HFFc6 (cell line): ENCODE measurements at places on chromosomes 2 and 18. TPM values are rescaled to one million over a fixed set of nuclear protein-coding genes. Genes with fewer than 3 reads are reported as not detected.

DNA sequence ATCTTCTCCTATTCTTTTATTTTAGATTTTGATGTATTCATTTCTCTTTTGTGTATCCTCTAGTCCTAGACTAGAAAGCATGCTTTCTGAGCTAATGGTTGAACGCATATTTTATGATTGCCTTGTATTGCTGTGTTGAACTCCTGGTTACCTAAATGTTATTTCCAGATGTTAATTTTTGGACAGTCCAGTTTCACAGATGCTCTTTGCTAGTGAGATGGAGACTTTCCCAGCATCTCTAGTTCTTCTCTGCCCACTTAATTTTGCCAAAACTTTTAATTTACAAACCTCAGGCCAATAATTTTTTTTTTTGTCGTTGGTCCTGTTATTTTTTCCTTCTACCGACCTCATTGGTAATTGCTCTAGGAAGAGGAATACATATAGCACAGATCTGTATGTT is 153.2 kb downstream of the HAUS1 start:
- no peak for DNase-seq
- peaks cover 86% of the 10 kb centered on the region for H3K4me1 ChIP-seq
- H3K36me3 ChIP-seq, result peaks cover 30% of the 10 kb centered on the region
- no peak overlapping the region for H3K4me3 ChIP-seq
- no peaks in the 10 kb centered on the region; the same call in 1 of the 2 replicates for H3K27me3 ChIP-seq

- no peaks in the 10 kb centered on the region for H3K27me3 ChIP-seq
- no peak overlapping the region for H3K4me3 ChIP-seq
- DNase-seq, result no peak
- H3K36me3 ChIP-seq, result no peaks in the 10 kb centered on the region; the same call in 1 of the 2 replicates
These were observed 294.5 kb downstream of the CNTNAP5 start for GRCh38 chr2:124319577-124319976.

The POTEC gene
- total RNA-seq, result not detected in 3 replicates

- no peak overlapping the region for H3K4me3 ChIP-seq
- H3K36me3 ChIP-seq, result peaks cover 26% of the 10 kb centered on the region
- no peaks in the 10 kb centered on the region; the same call in 1 of the 2 replicates for H3K27me3 ChIP-seq
- H3K4me1 ChIP-seq, result no peaks in the 10 kb centered on the region; the same call in 1 of the 2 replicates
These were observed 11.3 kb downstream of the LRPPRC start for GRCh38 chr2:43984533-43984932.

- no peak overlapping the region for H3K27ac ChIP-seq
- no peaks in the 10 kb centered on the region for H3K4me1 ChIP-seq
- peaks cover 2% of the 10 kb centered on the region; the same call in 1 of the 2 replicates for H3K27me3 ChIP-seq
- no peaks in the 10 kb centered on the region for H3K36me3 ChIP-seq
- peak; percentile 4 for DNase-seq
- no peak overlapping the region for H3K4me3 ChIP-seq
These were observed 29.1 kb upstream of the RPE start for GRCh38 chr2:209973328-209973727.

The DSC2 gene
- total RNA-seq, result not detected in 3 replicates

DNA sequence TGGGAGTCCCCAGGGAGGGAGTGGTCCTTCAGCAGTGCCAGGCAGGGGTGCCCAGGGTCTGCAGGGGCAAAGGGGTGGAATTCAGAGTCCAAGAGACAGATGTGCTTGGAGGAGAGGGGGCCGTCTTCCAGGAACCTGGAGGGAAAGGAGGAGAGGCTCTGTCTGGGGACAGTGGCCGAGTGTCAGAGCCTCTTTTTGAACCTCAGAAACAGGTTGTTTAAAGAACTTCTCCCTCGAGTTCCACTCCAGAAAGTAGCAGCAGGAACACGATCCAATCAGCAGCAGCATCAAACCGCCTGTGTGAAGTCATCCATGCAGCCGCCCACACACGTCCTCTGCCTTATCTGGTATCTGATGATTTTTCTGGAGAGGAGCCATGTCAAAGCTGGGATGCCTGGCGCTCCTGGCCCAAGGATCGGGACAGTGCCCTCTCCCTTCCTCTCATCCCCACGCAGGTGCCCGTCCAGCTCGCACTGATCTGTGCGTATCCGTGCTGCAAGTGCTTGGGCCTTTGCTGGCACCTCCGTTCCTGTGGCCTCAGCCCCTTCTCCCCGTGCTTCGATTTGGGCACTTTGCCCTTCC is 205.1 kb downstream of the NDUFA10 start:
- no peaks in the 10 kb centered on the region for H3K4me1 ChIP-seq
- H3K4me3 ChIP-seq, result no peak overlapping the region
- H3K27me3 ChIP-seq, result peaks cover 16% of the 10 kb centered on the region
- H3K36me3 ChIP-seq, result peaks cover 11% of the 10 kb centered on the region
- H3K27ac ChIP-seq, result no peak overlapping the region

The USP40 gene
- 22.8 to 29.4 TPM (median 27.6 TPM) in 3 replicates for total RNA-seq
